ENCODE measurements at places on chromosomes 6 and 20.

- DNase-seq, result no peak
Measured at GRCh38 chr20:25695532-25696370, 902 bp downstream of the ZNF337 start.

DNA sequence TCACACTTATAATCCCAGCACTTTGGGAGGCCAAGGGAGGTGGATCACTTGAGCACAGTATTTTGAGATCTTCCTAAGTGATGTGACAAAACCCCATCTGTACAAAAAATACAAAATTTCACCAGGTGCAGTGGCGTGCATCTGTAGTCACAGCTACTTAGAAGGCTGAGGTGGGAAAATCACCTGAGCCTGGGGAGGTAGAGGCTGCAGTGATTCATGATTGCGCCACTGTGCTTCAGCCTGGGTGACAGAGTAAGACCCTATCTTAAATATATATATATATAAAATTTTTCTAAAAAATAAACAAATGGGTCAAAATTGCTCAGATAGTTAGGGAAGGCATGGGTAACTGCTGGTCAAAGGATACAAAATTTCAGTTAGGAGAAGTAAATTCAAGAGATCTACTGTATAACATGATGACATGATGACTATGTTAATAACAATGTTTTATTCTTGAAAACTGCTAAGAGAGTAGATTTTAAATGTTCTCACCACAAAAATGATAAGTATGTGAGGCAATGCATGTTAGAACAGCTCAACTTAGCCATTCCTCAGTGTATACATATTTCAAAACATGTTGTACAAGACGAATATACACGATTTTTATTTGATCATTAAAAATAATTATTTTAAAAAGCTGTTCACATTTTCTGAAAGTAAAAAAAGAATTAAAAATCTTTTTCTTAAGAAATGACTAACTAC, 24.4 kb downstream of the TBC1D32 start:
- no peak for DNase-seq

DNA sequence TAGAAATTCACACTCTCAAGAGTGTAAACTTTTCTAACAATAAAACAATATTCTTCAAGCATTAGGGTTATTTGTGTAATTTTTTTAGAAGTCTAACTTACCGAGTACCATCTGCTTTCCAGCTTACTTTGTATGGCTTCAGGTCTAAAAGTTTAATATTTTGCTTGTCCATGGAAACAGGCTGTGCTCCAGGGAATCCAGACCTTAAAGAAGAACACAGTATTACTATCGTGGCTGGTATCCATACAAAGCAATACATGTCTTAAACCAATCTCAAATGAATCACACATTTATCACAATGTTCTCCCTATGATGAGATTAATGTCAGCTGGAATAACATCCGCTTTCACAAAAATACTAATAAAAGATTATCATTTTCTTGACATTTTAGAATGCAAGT, 73.0 kb downstream of the RNGTT start:
- no peak for DNase-seq

- DNase-seq, result no peak
Measured at GRCh38 chr6:125104425-125104824, 49.1 kb upstream of the TPD52L1 start.

GRCh38 chr20:50540620-50541605, 30.7 kb downstream of the PTPN1 start:
- no peak for DNase-seq

- DNase-seq, result no peak
Measured at GRCh38 chr20:1357921-1358671, 29.2 kb upstream of the SDCBP2 start.
